ENCODE measurements at places on chromosomes 3 and 15. TPM values are rescaled to one million over a fixed set of nuclear protein-coding genes. Genes with fewer than 3 reads are reported as not detected.
A peak's percentile ranks its signal among the peaks of the same experiment; 100 is the strongest.

Gene GREM1
- total RNA-seq: 0.56 TPM

GRCh38 chr3:27930052-27930602 lies 208.0 kb upstream of the EOMES start:
- DNase-seq: no peak

Gene PLIN1
- total RNA-seq: 0.68 TPM

Gene GLCE
- 10.2 TPM for total RNA-seq

Gene KBTBD13
- total RNA-seq: 7.4 TPM

- DNase-seq: no peak
These were observed 46.1 kb upstream of the TNFSF10 start for GRCh38 chr3:172569128-172570008.

DNA sequence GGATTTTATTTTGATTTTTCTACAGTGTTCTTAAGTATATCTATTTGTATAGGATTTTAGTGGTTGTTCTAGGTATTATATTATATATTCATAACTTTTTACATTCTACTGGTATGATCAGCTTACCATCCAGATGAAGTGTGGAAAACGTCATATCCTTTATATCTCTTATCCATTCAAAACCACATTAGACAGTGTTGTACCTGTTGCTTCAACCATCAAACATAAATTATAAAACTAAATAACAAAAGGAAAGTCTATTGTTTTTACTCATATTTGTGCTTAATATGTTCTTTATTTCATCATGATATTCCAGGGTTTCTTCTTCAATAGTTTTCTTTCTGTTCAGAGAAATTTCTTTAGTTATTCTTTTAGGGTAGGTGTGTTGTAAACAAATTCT lies 191.4 kb downstream of the RPLP1 start:
- DNase-seq: no peak

DNA sequence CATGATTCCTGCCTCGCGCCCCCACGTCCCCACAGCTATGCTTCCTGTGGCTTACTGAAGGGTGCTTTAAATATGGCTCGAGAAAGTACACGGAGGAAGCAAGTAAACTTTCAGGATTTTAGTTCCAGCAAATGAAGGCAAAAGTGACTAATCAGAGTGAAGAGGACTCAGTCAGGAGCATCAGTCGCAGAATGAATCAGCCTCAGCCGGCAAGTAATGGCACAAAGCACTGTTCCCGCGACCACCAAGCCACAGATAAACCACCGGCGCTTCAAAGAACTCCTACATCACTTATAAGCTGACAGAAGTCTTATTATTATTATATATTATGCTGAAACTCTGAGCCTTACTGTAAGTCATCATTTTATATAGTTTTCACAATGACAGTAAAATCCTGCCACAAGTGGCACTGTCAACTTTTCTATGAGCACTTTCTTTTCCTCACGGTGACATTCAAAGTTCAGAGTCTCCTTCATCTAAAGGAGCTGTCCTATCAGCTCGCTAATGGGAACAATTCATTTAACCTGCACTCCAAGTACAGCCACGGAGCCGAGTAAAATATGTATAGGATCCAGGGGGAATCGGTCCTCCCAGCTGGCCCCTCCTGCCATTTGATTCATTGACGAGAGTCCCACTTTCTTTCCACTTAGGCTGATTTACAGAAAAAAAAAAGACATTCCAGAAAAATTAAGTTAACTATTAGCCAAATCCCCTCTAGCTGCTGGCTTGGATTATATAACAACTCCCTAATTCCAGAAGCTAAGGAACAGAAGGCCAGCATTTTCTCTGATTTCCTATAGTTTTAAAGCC lies 217.0 kb upstream of the ICE2 start:
- no peak for DNase-seq

DNA sequence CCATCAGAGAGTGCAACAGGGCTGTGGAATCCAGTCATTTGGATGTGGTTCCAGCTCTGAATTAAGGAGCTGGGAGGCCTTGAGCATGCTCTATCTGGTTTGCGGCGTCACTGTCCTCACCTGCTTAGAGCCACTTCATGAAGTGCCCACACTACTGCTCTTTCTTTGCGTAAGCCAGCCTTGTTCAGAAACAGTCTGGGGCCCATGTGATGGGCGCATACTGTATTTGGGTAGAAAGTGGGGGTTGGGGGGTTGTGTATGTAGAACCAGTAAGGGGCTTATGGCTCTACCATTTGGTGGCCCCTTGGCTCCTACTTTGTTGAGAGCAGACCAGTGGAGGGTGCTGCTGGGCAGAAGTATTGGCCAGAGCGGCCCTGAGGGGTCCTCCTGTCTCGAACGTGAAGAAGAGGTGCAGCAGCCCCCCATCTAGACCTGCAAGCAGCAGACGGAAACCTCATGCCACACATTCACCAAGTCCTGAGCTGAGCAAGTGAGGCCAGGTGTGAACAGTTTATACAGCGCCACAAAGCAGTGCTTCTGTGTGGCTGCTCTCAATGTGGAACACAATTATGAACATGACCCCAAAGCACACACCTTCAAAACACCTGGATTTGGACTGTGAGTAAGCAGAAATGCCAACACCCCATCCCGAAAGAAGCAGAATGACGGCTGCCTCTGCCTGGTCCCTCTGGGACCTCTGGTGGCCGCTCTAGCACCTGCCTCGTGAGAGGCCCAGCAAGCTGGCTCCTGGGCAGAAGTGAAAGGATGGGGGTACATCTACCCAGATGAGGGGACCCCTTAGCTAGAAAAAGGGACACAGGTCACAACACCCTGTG lies 26.6 kb downstream of the SRPRB start:
- no peak for DNase-seq

- DNase-seq: no peak
These were observed 6.5 kb upstream of the VPS39 start for GRCh38 chr15:42214600-42214999.

Gene DPP8
- 34.2 TPM for total RNA-seq

Gene ANP32A
- total RNA-seq: 104 TPM

Gene RBP2
- not detected for total RNA-seq

DNA sequence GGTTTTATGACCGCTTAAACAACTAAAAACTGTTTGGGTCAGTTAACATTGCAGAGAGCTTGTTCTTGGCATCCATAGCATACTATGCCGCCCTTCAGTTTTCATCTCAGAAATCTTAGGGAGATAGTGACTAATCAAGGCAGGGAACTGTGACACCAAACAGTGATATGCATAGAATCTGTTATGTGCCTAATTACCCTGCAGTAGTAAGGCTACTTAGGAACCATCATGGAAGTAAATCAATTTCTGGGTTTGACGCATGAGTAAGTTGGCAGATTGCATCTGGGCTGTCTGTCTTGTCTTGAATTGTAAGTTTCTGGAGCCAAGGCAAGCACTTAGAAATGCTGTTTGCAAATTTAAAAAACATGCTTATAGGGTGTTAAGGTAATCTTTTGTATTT lies 22.5 kb downstream of the KCTD6 start:
- no peak for DNase-seq

GRCh38 chr15:56082263-56082761 lies 88.9 kb upstream of the NEDD4 start:
- DNase-seq: no peak

Gene MUSTN1
- total RNA-seq: 48.6 TPM

Gene C3orf85
- total RNA-seq: not detected

GRCh38 chr3:186132487-186132886 lies 23.6 kb upstream of the ETV5 start:
- no peak for DNase-seq

DNA sequence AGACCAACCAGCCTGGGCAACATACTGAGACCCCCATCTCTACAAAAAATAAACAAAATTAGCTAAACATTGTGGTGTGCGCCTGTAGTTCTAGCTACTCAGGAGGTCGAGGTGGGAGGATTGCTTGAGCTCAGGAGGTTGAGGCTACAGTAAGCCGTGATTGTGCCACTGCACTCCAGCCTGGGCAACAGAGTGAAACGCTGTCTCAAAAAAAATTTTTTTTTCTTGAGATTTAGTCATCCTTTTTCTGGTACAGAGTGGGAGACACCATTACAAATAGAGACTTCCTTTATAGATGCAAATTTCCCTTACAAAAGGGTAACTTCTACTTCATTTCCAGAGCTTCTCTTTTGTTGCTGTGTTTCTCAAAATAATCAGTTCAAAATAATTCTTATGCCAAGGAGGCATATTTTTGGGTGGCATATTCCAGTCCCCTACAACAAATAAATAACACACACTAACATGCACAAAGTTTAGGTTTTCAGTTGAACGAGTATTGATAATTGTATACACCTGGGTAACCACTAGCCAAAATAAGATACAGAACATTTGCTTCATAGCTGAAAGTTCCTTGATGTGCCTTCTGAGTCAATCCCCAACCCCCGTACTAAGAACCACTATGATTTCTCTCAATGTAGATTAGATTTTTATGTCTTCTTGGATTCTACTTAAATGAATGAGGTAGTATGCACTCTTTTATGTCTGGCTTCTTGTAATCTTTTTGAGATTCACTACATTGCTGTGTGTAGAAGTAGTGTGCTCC lies 248.9 kb upstream of the PROK2 start:
- no peak for DNase-seq

Gene EFHB
- total RNA-seq: 1.4 TPM

Gene SKOR1
- 0.28 TPM for total RNA-seq

- DNase-seq: no peak
These were observed 174.9 kb downstream of the SMAD6 start for GRCh38 chr15:66876731-66877476.

GRCh38 chr15:31585240-31585639 lies 258.6 kb downstream of the KLF13 start:
- no peak for DNase-seq

- DNase-seq: no peak
These were observed 18.4 kb downstream of the CCK start for GRCh38 chr3:42247576-42248027.

- peak; percentile 65 for DNase-seq
These were observed 156.4 kb upstream of the CBLB start for GRCh38 chr3:106025151-106025722.

Gene CPN2
- not detected for total RNA-seq

- DNase-seq: no peak
These were observed 62.2 kb downstream of the PLCH1 start for GRCh38 chr3:155682426-155683343.

Gene SI
- not detected for total RNA-seq

DNA sequence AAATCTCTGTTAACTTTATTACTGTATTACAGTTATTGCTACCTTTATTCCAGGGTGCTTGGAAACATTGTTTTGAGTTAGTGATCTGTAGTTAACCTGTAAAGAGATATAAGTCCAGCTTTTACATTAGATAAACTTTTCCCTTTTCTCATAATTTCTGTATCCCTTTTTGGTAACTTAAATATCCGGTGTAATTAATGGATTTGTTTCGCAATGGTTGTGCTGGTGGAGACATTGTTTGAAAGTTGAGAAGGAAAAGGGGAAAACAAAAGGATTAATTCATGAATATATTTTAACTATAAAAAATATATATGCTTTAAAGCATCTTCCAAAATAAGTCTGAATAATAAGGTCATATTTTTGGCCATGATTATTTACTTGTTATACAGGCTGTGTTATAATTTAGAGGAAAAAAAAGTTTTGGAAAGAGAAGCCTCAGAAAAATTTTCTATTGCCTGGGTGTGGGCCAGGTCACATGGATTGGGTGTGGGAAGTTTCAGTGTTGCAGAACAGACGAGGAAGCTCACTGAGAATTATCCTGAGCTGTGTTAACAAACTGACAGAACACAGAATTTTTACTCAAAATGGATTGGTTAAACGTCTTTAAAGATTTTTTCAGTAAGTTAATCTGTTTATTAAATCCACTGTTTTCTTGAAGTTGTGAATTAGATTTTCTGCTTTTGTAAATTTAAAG lies 27.7 kb upstream of the IL20RB start:
- peak; percentile 55 for DNase-seq

Gene GP9
- not detected for total RNA-seq

GRCh38 chr3:139737682-139738361 lies 60.0 kb upstream of the NMNAT3 start:
- no peak for DNase-seq

DNA sequence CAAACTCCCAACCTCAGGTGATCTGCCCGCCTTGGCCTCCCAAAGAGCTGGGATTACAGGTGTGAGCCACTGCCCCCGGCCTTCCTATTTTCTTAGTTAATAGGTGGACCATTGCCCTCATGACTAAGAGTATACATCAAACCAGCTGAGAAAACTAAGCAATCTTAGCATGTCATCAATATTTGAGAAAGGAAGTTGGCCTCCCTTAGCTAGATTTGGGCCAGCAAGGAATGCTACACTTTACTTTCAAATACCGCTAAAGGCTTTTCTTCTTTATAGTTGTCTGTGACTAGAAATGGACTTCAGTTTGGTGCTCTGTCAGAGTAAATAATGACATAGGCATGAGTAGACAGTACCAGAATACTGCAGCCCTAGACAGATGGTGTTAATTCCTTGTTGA lies 199.3 kb downstream of the GAP43 start:
- DNase-seq: no peak

Gene SCG5
- total RNA-seq: not detected

Gene MYRIP
- total RNA-seq: 12.1 TPM

Gene ZXDC
- total RNA-seq: 20.1 TPM

GRCh38 chr3:32217339-32217738 lies 21.1 kb upstream of the CMTM8 start:
- no peak for DNase-seq

DNA sequence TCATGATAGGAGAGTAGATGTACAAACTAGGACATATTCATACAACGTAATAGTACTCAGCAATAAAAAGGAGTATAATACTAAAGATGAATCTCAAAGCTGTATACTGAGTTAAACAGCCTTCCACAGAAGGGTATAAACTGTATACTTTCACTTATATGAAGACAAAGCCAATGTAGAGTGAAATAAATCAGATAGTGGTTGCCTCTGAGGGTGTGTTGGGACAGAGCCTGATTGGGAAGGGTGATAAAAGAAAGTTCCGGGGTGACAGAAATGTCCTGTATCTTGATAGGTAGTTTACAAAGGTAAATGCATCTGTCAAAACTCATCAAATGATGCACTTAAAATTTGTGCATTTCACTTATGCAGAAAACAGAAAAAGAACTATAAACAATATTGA lies 122.5 kb downstream of the ADAM10 start:
- no peak for DNase-seq

GRCh38 chr15:67194171-67195114 lies 60.0 kb downstream of the AAGAB start:
- no peak for DNase-seq

Gene FBXO40
- total RNA-seq: 125 TPM

- no peak for DNase-seq
These were observed 74.2 kb upstream of the SATB1 start for GRCh38 chr3:18499301-18499700.

DNA sequence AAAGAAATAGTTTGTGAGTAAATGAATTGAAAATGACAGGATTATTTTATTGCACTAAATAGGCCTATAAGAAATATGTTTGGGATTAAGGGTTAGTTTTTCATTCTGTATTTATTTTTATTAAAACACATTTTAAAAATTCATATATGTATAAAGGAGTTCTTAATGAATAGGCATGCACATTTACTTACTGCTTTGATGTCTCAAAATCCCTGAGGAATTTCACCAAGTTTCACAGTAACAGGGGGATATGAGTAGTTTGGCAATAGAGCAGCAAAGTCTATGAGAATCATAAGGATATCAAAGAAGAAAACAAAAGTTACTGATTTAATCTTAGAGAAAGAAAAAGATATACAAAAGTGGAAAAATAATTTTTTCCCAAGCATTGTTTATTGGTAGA lies 411.7 kb downstream of the NAALADL2 start:
- DNase-seq: no peak
